Renal cortex interstitium (tissue), 15 donors: ENCODE measurements at places on chromosomes 2 and 18. TPM values are rescaled to one million over a fixed set of nuclear protein-coding genes. Genes with fewer than 3 reads are reported as not detected.

DNA sequence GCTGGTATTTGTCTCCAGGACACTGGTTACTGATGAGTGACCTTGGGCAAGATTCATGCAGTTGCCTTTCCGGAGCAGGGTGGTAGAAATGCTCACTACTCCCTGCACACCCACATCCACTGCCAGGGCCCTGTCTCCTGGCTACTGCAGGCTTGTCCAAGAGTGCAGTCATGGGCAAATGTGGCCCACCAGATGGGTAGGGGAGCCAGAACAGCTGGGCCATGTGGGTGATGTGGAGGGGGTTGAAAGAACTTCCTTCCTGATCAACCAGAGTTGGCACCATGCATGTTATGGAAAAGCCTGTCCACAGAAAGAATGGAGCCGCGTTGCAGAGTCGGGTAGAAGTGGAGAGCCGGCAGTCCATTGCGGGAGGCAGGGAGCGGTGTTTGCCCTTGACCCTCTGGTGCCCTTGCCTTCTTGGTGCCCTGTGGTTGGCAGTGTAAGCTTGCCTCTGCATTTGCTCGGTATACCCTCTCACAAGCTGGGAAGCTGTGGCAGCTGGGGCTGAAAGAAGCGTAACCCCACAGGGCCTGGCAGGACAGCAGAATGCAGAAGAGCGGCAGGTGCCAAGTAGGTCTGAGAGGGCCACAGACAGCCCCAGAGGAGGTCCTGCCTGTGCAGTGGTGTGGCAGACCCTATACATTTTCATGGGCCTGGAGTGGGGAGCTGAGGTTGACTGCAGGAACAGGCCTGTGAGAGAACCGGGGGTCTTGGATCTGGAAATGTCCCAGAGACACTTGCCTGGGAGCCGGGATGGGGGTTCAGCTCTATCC lies 253.2 kb downstream of the TFCP2L1 start:
- no peak for DNase-seq

DNA sequence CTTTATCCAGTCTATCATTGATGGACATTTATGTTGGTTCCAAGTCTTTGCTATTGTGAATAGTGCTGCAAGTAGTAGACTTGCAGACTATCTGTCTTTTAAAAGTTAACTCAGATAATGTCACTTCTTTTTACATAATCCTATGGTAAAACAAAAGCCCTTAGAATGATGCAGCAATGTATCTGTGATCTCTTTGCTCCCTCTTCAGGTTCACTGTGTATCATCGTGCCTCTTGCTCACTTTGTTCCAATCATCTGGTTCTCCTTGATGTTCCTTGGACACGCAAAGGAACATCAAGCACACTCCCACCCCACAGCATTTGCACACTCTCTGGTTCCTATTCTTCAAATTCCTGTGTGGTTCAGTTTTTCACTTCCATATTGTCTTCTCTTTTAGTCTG lies 472.5 kb upstream of the ZNF804A start:
- DNase-seq = no peak

MARCHF4 gene
- polyA plus RNA-seq = 0.09 TPM

CRACDL gene
- 2.8 TPM for polyA plus RNA-seq

DNA sequence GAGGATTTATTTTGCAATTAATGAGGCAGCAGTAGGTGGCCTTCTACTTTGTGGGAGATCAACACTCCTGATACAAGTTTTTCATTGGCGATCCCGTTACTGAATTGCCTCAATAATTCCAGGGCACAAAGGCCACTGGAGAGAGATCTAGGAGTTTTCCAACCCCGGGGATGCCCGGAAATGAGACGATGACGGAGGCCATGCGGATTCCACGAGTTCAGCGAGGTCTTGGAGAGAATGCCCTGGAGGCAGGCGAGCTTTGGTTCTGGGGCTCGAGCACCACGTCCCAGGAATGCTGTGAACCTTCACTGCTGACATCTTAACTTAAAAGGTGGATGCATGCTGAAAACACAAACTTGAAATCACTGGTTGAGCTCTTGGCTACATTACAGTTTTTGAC lies 74.2 kb downstream of the LDLRAD4 start:
- DNase-seq = no peak

DNA sequence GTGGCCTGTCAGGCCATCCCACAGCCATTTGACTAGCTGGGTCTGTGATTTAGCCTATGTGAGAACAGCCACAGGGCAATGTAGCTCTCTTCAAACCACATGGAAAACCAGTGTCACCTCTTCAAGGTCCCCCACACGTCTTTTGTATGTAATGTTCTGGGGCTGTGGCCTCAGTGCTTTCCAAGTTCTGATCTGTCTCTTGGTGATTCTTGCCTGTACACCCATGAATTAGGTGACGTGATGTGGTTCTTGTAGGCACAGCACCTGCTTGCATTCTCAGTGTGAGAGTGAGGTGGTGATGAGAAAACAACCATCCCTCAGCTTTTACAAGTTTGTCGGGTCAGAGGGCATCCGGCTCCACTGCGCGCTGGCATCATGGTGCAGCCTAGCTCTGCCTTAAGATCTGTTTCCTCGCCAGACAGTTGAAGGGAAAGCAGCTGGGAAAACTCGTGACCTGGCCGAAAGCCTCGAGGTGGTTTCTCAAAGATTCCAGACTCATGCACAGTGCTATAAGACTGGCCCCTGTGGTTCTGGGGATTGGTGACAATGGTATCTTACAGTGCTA lies 125.8 kb downstream of the TANC1 start:
- DNase-seq = no peak

DNA sequence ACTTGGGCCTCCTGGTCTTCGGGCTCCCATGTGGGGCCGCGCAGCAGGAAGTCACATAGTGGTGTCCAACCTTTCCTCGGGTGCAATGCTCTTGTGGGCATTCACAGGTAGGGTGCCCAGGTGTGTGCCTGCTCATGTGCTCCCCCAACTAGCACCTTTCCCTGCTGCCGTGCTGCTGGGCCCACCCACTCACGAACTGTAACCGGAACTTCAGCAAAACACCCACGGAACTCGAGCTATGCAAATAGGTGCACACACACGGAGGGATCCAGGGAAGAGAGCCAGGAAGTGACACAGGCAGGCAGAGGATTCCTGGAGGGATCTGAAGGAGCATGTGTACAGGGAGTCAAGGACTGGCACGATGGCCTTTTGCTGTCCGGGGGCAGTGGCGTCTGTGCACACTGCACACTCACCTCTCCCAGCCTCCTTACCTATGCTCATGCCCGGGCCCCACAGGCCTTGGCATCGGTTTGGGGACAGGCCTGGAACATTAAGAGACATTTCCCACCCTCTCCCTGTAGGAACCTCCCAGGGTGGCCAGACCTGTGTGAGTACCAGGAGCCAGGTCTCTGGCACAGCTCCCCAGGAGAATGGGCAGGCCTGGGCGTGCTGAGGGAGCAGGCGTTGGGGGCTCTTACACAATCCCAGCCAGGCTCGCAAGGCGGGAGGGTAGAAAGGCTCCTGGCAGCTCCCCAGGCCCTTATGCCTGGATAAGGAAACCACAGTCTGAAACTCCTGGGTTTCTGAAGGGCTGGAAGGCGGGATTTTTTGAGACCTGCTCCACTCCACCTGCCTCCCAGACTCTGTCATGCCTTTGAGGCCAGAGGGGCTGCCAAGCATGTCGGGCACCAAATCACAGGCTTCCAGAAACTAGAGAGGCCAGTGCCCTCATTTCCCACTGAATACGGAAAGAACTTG lies 6.6 kb upstream of the PTMA start:
- DNase-seq = no peak

- peak; percentile 33 for DNase-seq
Observed at GRCh38 chr2:151289972-151290866, 751 bp upstream of the NMI start.

GRCh38 chr2:16862471-16862870 lies 196.8 kb upstream of the CYRIA start:
- no peak for DNase-seq

CHCHD5 gene
- 31.0 TPM for polyA plus RNA-seq

- DNase-seq = no peak
Observed at GRCh38 chr18:11327391-11328009, 178.1 kb upstream of the PIEZO2 start.

- DNase-seq = no peak
Observed at GRCh38 chr2:26245810-26246209, 1.1 kb downstream of the HADHB start.

RFX8 gene
- polyA plus RNA-seq = 1.3 TPM

TM4SF20 gene
- 0.38 TPM for polyA plus RNA-seq

- DNase-seq = no peak
Observed at GRCh38 chr2:43701111-43701510, 24.9 kb upstream of the C1GALT1C1L start.

- DNase-seq = no peak
Observed at GRCh38 chr2:222332116-222332515, 33.3 kb upstream of the PAX3 start.

GRCh38 chr2:27070653-27071276 lies 689 bp downstream of the OST4 start:
- no peak for DNase-seq

CLEC4F gene
- polyA plus RNA-seq = 0.04 TPM

FBXO41 gene
- 3.0 TPM for polyA plus RNA-seq

DNA sequence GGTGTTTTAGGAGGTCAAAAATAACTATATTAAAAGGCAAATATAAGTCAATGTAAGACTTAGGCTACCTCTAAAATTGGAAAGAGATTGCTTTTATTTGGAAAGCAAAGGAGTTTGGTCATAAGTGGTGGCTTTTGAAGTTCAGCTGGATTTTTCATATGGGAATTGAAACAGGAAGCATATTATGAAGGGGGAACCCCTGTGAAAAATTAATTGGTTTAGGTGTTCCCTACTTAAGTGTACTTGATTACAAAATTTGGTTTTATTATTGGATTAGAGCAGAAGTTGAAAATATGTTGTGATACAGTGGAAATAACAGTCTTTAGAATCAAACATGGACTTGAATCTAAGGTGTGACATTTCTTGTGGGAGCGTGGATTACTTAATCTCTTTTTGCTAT lies 121.4 kb upstream of the TTC27 start:
- DNase-seq = no peak

GRCh38 chr18:22560275-22560610 lies 142.5 kb upstream of the CTAGE1 start:
- no peak for DNase-seq

GRCh38 chr2:149160701-149161217 lies 122.3 kb downstream of the LYPD6B start:
- no peak for DNase-seq

- no peak for DNase-seq
Observed at GRCh38 chr2:46458763-46459500, 20.4 kb upstream of the TMEM247 start.

GRCh38 chr18:45761512-45762114 lies 37.6 kb downstream of the SLC14A1 start:
- no peak for DNase-seq

ANKRD30B gene
- not detected for polyA plus RNA-seq

DNA sequence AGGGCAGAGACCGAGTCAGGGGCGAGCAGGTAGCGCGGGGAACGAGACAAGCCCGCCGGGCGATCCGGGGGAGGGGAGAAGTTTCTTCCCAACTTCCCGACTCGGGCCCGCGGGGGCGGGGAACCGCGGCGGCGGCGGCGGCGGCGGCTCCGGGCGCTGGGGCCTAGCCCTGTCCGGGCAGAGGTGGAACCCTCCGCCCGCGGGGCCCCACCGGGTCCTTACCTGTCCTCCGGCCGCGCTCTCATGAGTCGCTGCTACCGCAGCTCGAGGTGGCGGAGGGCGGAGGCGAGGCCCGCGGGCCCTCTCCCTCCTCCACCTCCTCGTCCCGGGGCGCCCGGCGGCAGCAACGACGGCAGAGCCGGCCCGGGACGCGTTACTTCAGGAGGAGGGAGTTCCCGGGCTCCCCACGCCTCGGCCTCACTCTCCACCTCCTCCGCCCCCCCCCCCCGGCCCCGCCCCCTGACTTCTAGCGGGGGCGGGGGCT lies at the start of gene YES1:
Gene YES1, minus strand, starts transcription at position 351 of the 484 bp plus-strand sequence. CDS start 55,415 bp downstream, outside the sequence.
- DNase-seq = no peak

DNA sequence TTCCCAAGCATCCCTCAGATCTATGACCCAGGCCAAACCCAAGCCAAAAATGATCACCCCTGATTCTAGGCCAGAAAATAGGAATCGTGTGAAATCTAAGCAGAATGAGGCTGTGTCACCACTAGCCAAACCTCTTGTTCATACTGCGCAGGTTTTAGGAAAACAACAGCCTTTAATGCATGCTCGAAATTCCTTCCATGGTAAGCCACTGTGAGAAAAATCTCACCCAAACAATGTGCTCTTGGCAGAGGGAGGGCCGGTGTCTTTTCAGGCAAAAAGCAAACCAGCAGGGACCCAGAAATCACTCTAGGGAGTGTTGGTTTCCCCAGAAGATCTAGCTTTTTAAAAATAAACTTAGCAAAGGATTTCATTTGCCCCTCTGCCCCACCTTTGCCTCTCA lies 71.2 kb upstream of the FOSL2 start:
- DNase-seq = no peak

GRCh38 chr18:56176751-56177150 lies 461.6 kb downstream of the TXNL1 start:
- no peak for DNase-seq

DNA sequence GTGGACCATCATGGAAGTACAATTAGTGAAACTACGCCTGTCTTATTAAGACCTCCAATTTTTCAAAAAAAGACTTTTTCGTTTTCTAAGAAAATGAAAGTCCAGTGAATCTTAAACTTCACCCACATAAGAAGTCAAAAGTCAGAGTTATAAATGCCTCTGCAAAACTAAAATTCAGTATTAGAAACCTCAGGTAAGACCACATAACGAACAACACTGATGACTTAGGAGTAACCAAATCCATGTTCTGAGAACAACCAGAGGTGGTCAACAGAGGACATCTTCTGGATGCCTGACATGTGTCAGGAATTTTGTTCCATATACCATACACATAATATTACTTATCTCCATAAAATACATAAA lies 62.4 kb downstream of the RPL31 start:
- DNase-seq = no peak

DNA sequence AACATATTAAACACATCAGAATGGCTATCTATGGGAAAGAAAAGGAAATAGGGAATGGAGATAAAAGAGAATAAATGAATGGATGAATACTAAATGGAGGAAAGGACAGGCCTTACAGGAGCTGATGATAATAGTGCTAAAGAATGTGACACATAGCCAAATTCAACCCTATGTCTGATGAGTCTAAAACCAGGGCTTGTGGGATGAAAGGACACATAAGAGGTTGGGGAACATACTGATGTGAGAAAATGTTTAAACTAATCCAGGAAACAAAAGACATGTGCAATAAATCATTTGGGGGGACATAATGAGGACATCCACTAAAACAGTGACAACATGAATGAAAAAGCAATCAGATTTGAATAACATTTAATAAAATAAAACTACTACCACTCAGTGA lies 120.0 kb downstream of the DYM start:
- DNase-seq = no peak

GRCh38 chr18:55587418-55588110 lies 428 bp downstream of the TCF4 start:
- DNase-seq = no peak

- DNase-seq = no peak
Observed at GRCh38 chr2:193668557-193669323, 1474.0 kb upstream of the TMEFF2 start.

MAPK4 gene
- 9.7 TPM for polyA plus RNA-seq

AQP12B gene
- 0.49 TPM for polyA plus RNA-seq

- DNase-seq = no peak
Observed at GRCh38 chr2:196233805-196234475, 62.6 kb upstream of the STK17B start.

DLGAP1 gene
- 5.9 TPM for polyA plus RNA-seq
